Stimulated activated CD4-positive, alpha-beta T cell treated with anti-CD3 and anti-CD28 coated beads, Interleukin-2, amount 100 ng/mL, for 24 hours (primary cell): ENCODE measurements at places on chromosomes 5 and 9.

- DNase-seq, result no peak
These were observed 35.5 kb downstream of the EFNA5 start for GRCh38 chr5:107634981-107635848.

DNA sequence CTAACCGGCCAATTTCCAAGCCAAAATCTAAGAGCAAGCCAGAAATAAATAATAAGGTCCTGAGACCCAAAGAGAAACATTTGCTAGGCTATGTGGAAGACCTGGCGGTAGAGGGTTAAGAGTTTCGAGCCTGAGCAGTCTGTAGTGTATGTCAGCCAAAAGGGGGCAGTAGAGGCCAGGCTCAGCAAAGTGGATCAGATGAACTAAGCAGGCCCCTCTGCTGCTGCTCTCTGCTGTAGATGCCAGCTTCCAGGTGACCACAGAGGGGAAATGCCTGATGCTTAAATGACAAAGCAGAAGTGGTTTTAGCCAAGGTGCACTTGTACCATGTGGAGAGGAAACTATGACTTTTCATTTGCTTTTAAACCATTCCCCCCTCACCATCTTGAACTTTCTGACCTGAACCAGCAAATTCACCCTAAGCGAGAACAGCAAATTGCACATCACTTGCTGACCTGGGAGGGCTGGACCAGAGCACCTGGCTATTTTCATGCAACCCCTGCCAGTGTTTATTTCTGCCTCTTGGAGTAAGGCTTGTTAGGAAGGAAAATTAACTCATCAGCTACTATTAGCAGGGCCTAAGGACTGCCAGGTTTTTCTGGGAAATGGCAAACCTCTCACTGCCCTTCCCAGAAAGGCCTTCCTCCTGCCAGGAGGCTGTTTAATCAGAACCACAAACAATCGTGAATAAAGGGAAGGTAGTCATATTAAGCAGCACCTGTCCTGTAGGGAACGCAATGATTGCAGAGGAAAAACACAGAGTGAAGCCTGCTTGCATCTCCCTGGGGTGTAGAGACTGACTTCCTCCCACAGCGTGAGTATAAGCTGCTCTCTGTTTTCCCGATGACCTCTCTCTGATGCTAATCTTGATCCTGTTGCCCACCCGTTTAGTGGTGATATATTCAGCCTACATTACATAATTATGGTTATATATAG is 818.2 kb downstream of the TLR4 start:
- no peak for DNase-seq

- no peak for DNase-seq
These were observed 10.3 kb downstream of the ITGA2 start for GRCh38 chr5:52999344-52999949.

DNA sequence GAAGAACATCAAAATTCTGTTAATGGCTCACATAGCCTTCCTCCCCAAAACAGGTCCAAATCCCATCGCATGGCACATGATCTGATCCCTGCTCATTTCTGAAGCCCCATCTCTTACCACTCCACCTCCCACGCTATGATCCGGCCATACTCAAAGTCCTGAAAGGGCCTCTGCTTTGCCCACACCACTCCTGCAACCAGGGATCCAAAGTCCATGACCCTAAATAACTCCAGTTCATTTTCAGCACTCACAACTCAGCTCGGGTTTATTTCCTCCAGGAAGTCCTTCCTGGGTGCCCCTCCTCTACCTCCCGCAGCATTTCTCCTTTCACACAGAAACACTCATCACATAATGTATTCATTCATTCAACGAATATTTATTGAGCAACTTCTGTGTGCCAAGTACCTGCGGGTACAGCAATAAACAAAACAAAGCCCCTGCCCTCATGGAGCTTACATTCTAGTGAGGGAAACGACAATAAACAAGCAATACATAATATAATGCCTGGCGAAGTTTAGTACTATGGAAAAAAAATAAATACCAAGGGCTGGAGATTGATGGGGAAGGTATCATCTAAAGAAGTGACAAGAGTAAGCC is 2.7 kb downstream of the TTLL11 start:
- no peak for DNase-seq

DNA sequence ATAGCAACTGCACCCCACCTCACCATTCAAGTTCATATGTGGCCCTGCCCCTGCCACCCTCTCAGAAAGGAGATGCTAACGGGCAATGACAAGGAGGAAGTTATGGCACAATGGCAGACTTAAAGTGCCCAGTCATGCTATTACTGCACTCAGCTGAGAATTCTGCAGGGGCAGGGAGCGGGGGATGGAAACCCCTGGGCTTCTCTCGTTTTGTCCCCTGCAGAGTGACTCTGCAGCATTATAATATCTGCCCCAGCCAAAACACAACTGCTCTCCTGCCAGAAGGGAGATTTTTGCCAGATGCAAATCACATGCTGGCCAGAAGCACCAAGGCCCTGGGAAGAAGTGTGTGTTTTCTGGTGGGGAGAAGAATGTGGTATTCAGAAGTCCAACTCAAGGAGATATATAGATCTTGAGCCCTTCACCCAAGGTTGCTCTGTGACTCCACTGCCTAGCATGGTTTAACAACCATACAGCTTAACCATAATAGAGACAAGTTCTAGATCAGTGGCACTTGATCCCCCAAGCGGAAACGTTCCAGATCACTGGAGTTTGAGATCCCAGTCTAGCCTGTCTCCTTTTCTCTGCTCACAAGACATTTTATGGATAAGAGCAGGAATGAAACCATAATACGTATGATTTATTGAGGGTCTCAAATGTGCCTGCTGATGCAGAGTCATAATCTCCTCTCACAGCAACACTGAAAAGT is 207.0 kb upstream of the MAP3K1 start:
- DNase-seq, result no peak

DNA sequence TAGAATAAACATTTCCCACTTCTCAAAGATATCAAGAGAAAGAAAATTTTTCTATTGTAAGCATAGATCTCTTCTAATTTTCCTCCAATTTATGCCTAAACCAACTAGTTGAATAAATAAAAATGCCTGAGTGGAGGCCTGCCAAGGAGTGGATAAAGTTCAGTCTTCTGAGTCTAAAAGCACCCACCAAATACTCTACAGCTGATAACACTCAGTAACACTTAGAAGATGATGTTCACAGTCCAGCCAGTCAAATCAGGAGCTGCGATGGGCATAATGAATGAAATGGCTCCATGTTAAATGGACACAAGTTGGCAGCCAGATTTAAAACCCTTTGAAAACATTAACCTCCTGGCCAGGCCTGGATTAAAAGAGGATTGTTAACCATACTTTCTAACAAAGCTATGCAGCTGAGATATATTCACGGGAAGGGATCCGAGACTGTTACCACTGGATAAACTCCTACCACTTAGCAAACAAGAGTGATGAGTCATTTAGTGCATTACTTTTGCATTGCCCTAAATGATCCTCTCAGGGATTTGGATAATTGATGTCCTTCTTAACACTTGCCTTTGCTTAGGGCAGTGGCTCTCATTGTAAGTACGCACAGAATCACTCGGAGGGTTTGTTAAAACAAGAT is 63.7 kb upstream of the CCDC112 start:
- DNase-seq, result no peak

GRCh38 chr5:7755958-7756357 is 95.0 kb downstream of the CFAP90 start:
- no peak for DNase-seq

GRCh38 chr9:92980085-92980745 is 32.9 kb downstream of the FGD3 start:
- DNase-seq, result no peak

GRCh38 chr5:57358796-57359592 is 123.6 kb downstream of the ACTBL2 start:
- DNase-seq, result no peak

DNA sequence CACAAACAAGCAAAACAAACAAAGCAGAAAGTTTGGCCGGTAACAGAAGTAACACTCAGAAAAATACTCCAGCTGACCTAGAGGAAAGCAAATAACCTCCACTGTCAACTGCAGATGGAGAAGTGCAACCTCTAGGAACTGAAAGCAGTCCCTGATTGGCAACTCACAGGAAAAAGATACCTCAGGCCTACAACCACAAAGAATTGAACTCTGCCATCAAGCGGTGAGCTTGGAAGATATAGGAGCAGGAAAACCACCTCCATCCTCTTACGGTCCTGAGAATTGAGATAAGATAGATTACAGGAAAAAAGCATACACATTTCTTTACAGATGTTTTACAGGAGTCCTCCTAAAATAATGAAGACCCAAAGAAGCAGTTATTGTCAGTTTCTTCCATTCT is 184.5 kb downstream of the PDZD2 start:
- DNase-seq, result no peak

- no peak for DNase-seq
These were observed 48.1 kb upstream of the COL5A1 start for GRCh38 chr9:134593286-134594077.

- DNase-seq, result no peak
These were observed 26.9 kb upstream of the FEM1C start for GRCh38 chr5:115571441-115571878.

- DNase-seq, result no peak
These were observed 277.6 kb upstream of the EFNA5 start for GRCh38 chr5:107948377-107948776.

DNA sequence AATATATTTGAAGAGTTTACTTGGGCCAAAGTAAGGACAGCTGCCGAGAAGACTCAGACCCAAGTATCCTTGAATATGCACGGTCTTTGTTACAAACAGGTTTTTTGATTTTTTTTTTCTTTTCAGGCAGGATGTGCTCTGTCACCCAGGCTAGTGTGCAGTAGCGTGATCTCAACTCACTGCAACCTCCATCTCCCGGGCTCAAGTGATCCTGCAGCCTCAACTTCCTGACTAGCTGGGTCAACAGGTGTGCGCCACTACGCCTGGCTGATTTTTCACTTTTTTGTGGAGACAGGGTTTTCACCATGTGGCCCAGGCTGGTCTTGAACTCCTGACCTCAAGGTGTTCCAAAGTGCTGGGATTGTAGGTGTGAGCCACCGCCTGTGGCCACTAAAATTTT is 27.4 kb downstream of the JMY start:
- DNase-seq, result no peak

- no peak for DNase-seq
These were observed 10.9 kb downstream of the ACTL7B start for GRCh38 chr9:108844856-108845255.

DNA sequence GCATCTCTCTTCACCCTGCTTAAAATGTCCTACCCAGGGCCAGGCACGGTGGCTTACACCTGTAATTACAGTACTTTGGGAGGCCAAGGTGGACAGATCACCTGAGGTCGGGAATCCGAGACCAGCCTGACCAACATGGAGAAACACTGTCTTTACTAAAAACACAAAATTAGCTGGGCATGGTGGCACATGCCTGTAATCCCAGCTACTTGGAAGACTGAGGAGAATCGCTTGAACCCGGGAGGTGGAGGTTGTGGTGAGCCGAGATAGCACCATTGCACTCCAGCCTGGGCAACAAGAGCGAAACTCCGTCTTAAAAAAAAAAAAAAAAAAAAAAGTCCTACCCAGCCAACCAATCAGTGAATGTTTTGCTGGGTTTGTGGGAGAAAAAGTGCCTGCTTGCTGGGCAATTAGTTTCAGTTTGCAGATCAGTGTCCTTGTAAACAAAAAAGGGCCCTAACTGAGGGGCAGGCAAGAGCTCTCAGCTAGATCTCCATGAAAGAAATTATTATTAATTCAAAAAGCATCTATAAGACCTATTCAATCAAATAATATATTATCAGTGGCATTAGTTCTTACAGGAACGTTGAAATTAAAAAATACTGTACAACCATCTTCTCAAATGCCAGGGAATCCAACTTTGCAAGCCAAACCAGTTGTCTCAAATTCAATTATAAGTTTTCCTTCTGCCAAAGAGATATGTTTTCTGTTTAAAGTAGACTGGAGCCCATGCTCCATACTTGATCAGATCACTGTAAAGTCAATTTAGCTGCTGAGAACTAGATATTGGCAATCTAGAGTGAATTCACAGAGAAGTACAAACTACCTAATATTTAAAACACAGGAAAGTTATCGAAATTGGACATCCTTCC is 3.9 kb downstream of the MEGF9 start:
- DNase-seq, result no peak

DNA sequence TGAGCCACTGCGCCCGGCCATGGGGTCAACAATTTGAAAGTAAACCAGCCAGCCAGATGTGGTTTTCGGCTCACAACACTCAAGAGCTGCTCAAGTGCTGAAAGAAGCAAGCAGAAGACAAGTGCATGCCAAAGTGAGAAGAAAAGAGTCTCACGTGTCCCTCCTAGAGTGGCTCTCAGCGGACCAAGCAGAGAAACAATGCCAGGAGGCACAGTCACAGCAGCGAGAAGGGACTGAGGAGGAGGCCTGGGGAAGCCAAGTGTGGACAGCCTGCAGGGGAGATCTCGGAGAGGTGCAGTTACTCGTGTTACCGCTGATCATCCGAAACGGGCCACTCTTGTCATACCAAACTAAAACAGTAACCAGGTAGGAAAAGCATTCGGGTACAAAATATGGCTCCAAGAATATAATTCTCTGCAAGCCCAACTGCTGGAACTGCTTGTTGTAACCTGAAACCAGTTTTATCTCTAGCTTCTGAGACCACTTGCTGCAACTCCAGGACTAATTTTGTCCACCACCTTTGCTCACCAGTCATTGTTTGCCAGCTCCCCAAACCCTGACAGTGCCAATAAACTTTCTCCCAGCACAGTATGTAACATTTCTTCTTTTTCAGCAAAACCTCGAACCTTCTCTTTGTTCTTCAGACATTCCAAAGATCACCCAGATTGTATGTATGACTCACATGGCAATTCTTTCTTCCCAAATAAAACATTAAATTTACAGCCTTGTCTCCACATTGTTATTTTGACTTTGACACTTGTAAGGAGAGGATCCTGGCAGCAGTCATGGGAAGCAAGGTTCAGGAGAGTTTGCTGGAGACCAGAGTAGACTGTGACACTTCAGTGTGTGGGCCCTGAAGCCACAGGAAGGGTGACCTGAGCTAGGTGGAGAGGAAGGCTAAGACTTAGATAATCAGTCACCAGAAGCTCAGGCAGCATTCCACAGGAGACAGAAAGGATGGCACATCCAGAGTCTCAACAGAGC is 6.3 kb downstream of the SLC35D2 start:
- DNase-seq, result no peak

- DNase-seq, result no peak
These were observed 9.4 kb upstream of the C5orf58 start for GRCh38 chr5:170223360-170223759.

DNA sequence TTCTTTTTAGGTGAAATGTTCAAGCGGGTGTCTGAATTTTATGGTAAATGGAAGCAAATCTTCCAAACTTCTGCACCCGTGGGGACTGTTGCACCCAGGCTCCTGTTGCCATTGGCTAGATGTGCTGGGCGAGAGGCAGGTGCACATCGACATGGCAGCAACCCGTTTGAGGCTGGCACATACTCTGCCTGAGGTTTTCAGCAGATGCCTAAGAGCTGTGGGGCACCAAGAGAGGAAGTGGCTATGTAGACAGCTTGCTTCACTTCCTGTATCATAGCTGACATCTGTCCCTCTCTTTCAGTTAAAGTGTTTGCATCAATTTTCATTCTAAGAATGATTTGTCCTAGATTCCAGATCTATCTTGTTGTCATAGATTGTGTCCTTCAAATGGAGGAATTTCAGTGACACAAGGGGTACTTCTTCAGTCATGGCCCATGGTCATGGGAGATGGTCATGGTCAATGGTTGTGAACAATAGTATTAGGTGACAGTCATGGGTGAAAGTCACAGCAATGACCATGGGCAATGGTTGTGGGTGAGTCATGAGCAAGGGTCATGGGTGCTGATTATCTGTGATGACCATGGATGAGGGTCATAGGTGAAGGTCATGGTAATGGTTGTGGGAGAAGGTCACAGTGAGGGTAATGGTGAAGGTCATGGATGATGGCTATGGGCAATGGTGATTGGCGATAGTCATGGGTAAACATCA is 115.1 kb upstream of the IRX4 start:
- no peak for DNase-seq

- no peak for DNase-seq
These were observed 77.3 kb downstream of the WNK2 start for GRCh38 chr9:93261281-93261680.
